Fibroblast of upper back skin (primary cell): ENCODE measurements at places on chromosomes 5 and 9.

GRCh38 chr9:23747088-23748075 is 78.7 kb downstream of the ELAVL2 start:
- no peak for DNase-seq

DNA sequence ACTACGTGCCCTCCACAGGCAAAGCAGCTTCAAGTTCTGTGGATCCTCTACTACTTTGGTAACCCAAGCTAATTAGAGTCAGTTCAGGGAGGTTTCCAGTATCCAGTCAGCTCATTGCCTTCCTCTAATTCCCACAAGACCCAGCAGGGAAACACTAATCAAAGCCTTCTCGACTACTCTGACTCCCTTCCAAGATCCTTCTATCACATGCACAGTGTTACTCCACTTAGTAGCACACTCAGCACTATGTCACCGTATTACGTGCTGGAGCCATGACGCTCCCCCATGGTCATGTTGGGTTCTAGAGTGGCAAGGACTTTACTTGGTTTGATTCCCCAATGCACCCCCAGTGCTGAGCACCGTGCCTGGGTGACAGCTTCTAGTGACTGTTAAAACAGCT is 53.0 kb downstream of the DCP2 start:
- DNase-seq, result peak; percentile 56

GRCh38 chr9:16870596-16871335 is at the start of gene BNC2:
Gene BNC2 (minus strand): TSS chr9:16870670. CDS start chr9:16870648, 22 bp downstream.
- peak; percentile 71 for DNase-seq

GRCh38 chr5:77083088-77083487 is 4.0 kb downstream of the ZBED3 start:
- DNase-seq, result no peak

DNA sequence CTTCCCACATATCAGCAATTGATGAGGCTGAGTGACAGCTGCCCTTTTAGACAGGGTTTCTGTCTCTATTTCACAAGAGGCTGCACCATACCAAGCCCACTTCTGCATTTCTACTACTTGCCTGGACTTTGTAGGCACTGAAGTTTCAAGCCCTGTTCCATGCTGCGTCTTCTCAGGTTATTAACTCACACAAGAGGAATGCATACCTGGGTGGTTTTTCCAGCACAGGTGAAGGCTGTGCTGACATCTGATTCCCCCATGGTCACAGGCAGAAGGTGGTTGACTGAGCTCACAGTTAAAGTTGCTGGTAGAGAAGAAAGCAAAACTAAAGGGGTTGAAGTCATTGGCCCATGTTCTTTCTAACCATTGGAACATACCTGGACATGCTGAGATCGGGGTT is 86.6 kb downstream of the MAMDC2 start:
- no peak for DNase-seq

DNA sequence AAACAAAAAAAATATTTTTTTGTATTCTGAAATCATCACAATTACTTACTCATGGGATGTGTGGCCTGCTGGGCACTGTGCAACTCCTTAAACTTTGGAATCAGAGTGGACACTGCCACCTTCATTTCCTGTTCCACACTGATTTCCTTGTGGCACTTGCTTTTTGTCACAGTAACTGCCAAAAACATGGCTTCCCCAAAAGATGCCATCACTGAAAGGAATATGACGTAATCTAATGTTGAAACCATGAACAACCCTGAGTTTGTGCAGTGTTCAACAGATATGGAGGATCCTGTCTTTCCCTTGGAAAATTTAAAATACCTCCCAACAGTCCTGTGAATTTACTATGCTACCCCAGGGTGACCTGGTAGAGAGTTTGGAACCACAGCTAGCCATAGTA is 12.6 kb upstream of the IL12B start:
- DNase-seq, result no peak

DNA sequence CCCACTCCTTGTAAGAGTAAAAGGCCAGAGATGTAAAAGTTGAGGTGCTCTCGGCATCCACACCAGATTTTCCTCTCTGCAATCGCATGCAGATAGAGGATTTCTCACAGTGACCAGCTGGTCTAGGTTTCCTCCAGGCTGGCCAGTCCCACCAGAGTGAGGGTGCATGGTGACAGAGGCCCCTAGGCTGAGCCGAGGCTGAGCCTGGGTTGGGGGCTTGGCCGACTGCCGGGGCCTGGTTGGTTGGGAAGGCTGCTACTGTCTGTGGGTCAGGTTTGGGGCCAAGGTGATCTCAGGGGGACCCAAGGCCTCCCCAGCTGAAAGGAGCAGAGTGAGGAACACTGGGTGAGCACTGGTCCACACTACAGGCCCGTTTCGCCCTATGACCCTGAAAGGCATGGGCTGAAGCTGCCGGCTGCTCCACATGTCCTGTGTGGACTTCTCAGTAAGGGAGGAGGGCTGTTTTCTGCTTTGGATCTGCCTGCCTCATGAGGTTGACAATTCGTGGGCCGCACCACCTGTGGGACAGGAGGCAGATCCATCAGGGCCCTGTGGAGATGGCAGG is 400.8 kb upstream of the IRX4 start:
- no peak for DNase-seq

DNA sequence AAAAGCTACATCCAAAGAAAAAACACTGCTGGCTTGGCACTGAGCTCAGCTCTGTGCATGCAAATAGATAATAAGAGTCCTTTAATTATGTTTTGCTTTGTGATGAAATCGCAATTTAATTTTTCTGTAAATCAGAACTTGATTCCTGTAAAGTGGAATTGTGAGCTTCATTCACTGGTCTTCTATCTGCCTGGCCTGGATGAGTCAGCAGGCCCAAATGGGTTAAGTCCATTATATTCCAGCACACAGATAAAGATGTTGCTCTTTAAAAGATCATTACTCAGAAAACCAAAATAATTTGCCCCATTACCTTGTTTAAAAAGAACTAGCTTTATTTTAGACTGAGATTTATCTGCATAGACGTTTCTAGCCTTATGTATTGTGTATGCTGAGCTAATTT is 90.4 kb downstream of the CARTPT start:
- DNase-seq, result no peak

DNA sequence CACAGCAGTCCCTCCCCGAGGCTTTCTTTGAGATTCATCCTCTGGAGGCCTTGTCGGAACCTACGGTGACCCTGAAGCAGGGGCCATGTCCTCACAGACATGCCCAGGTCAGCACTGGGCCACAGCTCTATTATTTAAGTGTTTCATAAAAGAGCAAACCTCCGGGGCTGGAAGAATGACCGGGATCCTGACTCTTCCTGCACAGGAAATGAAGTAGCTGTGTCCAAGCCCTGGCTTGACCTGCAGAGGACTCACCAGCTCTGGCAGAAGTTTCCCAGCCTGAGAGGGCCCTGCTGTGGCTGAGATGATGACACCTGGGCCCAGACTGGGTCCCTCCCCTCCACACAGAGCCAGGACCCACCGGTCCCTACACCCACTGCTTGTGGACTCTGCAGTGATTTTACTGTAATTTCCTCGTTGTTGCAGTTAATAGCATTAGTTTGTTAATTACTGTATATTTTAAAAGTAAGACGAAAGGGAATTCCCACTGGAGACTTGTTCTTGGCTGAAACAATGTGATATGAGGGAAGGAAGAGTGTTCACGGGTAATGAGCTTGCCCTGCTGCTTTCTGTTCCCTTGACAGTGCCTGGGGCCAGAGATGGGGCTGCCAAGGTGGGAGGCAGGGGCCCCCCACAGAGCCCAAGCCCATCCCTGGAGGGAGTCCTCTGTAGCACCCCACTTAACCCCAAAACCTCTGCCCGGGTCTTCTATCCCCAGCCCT is 72.2 kb downstream of the PCDH1 start:
- DNase-seq, result no peak

- DNase-seq, result no peak
Measured at GRCh38 chr5:150042459-150042858, 41.9 kb downstream of the HMGXB3 start.

DNA sequence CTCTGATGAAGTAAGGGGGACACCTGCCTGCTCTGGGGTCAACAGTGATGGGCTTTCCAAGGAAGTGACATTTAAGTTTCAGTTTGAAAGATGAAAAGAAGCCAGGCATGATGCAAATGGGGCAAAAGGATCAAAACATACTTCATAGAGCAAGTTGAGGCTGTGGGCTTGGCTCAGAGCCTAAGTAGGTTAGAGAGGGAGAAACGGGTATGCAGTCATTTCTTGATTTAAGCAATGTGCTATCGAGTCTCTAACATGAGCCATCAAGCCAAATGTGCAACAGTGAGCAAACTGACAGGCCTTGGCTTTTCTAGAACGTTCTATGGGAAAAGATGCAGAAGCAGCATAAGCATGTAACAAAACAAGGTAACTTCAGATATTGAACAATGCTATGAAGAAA is 80.6 kb downstream of the ADRB2 start:
- no peak for DNase-seq

GRCh38 chr5:159801303-159801702 is 115.0 kb upstream of the ADRA1B start:
- DNase-seq, result no peak
